ENCODE measurements at places on chromosomes 13 and 19.

DNA sequence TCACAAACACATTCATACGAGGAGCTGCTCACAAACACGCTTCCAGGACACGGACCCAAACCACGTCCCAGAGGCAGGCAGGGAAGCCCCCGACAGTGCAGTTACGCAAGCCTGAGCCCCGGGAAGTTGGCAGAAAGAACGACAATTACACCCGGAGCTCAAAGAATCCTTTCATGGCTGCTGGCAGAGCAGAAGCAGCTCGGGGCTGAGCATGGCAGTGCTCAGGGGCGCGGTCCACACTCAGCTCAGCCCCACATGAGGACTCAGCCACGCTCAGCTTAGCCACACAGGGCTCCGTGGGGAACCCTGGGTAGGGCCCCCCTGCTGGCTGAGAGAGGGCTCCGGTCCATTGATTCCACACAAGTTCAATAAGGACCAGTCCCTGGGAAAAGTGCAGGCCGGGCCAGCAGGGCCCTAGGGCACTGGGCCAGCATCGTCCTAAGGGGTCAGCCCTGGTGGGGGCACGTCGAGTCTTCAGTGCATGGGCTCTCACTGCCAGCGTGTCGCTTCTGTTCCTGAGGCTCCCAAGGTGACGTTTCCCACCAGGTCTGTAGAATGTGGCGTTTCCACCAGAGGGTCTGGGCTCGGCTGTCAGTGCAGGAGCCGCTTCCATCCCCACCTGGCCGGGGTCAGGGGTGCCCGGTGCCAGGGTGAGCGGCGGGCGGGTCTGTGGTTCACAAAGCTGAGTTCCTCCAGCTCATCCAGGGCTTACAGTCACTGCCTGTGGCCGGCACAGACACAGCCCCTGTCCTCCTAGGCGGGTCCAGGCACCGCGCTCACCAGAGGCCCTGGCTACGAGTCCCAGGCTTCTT lies 23.1 kb downstream of the GAS6 start:
- no peak for DNase-seq

DNA sequence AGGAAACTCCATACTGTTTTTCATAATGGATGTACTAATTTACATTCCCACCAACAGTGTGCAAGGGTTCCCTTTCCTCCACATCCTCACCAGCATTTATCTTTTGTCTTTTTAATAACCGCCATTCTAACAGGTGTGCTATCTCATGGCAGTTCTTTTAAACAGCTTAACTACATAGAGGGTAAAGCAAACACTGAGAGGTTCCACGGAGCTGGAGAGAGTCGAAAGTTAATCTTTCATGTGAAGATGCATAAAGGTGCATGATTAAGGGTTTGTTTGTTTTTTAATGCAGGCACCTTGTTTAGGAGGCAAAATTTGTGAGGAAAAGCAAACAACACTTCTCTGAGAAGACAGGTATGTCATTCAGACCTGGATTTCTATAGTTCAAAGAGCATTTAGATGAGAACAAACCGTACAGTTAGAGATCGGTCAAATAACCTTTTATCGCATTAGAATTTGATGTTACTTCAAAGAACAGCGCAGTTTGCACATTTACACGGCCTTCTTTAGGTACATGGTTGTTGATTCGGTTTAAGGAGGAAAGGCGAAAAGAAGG lies 193.9 kb downstream of the RBM26 start:
- no peak for DNase-seq

DNA sequence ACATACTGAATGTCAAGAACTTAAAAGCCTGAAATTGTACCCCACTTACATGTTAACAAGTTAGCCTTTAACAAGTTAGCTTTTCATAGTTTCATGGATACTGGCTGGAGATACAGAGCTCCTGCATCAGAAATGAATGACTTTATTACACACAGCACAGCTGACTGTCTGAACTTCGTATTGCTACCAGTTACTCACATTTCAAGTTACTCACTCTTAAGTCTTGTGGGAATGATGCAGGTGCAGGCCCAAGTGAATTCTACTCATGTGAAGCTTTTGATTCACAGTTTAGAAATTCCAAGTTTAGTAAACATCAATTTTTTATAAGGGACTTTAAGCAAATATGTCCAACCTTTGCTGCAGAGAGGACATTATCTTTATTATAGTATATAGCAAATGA lies 762.2 kb upstream of the PRR20A start:
- DNase-seq: no peak

- no peak for DNase-seq
Observed at GRCh38 chr19:28843761-28844492, 369.0 kb downstream of the UQCRFS1 start.

- no peak for DNase-seq
Observed at GRCh38 chr13:24168392-24168750, 7.9 kb downstream of the SPATA13 start.

DNA sequence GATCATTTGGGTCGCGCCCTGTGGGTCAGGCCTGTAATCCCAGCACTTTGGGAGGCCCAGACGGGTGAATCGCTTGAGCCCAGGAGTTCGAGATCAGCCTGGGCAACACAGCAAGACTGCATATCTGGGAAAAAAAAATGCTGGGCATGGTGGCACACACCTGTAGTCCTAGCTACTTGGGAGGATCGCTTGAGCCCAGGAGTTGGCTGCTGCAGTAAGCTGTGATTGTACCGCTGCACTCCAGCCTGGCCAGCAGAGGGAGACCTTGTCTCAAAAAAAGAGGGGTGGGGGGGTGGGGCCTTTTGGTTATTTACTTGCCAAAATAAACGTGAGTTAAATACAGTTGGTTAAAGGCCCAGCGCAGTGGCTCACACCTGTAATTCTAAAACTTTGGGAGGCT lies 9.8 kb upstream of the ZNF544 start:
- peak; percentile 31 for DNase-seq

GRCh38 chr13:27125357-27126282 lies 46.0 kb downstream of the USP12 start:
- no peak for DNase-seq

DNA sequence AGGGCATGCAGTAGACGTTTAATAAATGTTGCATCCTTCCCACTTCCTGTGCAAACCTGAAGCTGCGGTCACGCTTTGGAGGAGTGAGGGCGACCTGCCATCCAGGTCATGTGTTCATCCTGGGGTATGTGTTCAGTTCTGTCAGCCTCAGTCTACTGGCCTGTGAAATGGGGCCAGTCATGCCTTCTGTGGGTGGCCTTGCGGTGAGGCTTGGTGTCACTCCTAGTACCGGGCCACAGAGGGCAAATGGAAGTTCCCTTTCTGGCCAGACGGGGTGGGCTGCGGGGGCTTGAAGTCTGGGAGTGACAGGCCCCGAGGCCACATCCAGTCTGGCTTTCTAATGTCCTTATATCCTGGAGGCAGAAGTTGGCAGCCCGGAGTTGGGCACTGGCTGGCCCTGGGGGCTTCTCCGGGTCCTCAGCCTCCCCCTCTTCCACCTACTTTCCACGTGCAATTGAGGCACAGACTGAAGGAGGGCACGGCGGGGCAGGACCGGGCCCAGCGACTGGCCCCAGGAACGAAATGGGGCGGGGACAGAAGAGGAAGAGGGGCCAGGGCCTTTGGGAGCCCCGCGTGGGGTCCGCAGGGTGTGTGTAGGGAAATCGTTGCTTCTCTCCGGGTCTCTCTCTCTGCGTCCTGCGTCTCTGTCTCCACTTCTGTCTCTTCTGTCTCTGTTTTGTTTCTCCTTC lies 11.1 kb downstream of the PDE4A start:
- no peak for DNase-seq

GRCh38 chr19:17755977-17756670 lies 4.8 kb downstream of the FCHO1 start:
- peak; percentile 31 for DNase-seq

DNA sequence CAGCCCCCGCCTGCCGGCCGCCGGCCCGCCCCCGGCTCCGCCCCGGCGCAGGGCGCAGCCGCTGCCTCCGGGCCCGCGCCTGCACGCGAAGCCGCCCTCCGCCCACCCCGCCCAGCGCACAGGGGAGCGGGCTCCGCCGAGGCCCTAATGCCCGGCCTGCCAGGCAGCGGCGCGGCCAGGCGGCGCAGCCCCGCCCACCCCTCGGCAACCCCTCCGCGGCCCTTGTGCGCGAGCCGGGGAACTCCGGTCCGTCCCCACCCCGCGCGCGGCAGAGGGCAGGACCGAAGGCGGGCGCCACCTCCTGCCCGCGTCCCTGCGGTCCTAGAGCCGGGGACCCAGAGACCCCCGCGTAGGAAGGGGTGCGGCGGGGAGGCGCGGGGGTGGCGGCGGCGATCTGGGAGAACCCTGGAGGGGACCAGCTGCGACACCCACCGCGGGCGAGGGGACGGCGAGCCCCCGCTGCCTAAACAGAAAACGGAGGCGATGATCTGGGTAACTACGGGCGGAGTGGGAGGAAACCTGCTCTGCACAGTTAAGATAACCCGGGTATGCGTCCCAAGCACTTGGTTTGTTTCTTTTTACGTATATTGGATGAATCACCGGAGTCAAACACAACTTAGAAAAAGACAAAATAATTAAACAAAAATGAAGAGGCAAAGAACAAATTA lies 350 bp upstream of the USP12 start:
- DNase-seq: peak; percentile 91

- DNase-seq: peak; percentile 73
Observed at GRCh38 chr19:33273881-33274662, 28.3 kb downstream of the CEBPA start.

DNA sequence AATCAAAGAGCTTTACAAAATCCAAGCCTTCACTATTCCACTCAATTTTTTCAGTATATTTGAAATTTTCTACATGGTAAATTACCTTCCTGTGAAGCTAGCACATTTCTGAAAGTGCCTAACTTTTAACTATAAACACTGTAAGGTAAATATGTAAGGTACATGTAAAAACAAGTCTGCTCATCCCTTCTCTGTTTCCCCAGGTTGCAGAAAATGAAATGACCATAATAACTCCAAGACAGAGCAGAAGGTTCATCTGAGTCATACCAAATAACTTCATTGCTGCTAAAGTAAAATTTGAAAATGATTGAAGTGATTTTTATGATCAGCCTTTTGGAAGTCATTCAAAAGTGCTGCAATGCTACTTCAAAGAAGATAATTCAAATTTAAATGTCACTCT lies 28.6 kb downstream of the FGF14 start:
- no peak for DNase-seq

DNA sequence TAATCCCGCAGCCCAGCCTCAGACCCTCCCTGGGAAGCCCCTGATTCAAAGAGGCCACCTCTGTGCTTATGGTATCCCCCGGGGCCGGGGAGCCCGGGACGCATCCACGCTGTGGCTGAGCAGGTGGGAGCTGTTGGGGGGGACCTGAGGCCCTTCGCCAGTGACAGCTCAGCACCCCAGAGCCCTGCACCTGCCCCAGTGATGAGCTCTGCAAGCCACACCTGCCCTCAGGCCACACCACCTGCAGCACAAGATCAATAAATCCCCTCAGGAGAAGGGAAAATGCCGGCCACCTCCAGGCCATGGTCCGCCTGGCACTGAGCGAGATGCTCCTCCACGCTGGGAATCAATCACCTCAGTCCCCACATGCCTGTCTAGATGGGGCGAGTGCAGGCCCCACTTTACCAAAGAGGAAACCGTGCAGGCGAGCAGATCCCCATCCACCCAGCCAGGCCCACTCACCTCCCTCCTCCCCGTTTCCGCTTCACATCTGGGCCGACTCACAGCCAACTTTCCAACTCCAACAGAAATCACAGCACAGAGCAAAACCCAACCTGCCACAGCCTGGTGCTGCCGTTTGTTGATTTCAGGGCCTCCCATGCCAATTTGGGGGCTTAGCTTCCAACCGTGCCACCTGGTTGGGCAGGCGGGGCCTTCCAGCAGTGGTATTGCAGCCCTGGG lies 12.8 kb downstream of the MOB3A start:
- DNase-seq: no peak
